MCF 10A (cell line): ENCODE measurements at places on chromosomes 2 and 18. TPM values are rescaled to one million over a fixed set of nuclear protein-coding genes. Genes with fewer than 3 reads are reported as not detected.

DNA sequence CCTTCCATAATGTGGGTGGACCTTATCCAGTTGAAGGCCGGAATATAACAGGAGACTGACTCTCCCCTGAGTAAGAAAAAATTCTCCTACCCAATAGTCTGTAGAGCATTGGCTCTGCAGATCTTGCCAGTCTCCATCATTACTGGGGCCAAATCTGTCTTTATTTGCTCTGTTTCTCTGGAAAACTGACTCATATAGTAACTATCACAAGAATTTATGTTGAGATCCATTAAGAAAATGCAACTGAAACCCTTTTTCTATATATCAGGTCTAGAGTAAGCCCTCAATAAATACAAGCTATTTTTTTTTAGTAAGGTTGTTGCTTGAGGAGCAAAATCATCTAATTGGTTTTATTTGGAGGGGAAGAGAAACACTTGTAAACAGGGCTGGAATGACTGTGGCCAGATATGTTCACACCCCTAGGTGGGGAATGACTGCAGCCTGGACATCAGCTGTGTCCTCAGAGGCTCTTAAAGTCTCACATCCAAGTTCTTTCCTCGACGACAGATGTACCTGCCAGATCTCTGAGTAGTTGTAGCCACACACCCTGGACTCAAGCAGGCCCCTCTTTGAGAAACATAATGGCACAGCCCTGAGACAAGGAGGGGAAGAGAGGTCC lies 339.7 kb downstream of the TNS1 start:
- DNase-seq, result no peak
- H3K4me3 ChIP-seq, result no peak overlapping the region
- H3K36me3 ChIP-seq, result no peaks in the 10 kb centered on the region
- H3K27me3 ChIP-seq, result peaks cover 24% of the 10 kb centered on the region
- H3K27ac ChIP-seq, result no peak overlapping the region

DNA sequence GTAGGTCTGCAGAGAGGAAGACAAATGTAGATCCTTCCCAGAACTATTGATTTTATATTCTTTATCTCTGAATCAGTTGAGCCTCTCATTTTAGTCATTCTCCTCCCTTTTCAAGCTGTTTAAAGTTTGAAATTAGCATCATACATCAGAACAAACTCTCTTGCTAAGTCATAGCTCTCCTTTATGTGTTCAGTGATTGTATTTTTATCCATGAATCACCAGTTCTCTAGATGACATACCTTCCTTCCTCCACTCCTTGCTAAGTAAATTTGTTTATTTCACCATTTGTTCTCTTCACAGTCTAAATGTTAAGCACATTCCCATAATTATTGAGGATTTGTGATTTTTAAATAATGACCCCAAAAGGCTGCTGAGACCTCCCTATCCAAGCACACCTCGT lies 63.5 kb upstream of the RAPGEF4 start:
- H3K4me1 ChIP-seq, result peaks cover 26% of the 10 kb centered on the region
- H3K27ac ChIP-seq, result peak overlapping the region; percentile 66
- H3K4me3 ChIP-seq, result no peak overlapping the region
- DNase-seq, result no peak
- no peaks in the 10 kb centered on the region for H3K27me3 ChIP-seq
- no peaks in the 10 kb centered on the region for H3K36me3 ChIP-seq

DNA sequence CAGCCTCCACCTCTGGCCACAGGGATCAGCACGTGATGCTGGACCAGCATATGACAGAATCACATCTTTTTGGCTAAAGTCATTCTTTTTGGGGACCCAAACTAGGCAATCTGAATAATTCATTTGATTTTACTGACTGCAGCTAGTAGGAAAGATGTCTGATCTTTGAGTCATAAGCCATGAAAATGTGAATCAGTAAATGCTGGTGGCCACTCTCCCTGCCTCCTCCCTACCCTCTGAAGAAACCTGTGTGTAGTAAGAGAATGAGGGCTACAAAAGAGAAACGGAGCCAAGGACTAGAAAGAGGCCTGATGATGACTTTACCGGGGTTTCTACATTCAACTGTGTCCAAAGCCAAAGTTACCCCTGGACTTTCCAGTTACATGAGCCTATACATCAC lies 10.1 kb upstream of the LRPPRC start:
- H3K27me3 ChIP-seq, result peaks cover 42% of the 10 kb centered on the region
- no peaks in the 10 kb centered on the region for H3K36me3 ChIP-seq
- no peaks in the 10 kb centered on the region for H3K4me1 ChIP-seq
- DNase-seq, result no peak
- no peak overlapping the region for H3K27ac ChIP-seq

DNA sequence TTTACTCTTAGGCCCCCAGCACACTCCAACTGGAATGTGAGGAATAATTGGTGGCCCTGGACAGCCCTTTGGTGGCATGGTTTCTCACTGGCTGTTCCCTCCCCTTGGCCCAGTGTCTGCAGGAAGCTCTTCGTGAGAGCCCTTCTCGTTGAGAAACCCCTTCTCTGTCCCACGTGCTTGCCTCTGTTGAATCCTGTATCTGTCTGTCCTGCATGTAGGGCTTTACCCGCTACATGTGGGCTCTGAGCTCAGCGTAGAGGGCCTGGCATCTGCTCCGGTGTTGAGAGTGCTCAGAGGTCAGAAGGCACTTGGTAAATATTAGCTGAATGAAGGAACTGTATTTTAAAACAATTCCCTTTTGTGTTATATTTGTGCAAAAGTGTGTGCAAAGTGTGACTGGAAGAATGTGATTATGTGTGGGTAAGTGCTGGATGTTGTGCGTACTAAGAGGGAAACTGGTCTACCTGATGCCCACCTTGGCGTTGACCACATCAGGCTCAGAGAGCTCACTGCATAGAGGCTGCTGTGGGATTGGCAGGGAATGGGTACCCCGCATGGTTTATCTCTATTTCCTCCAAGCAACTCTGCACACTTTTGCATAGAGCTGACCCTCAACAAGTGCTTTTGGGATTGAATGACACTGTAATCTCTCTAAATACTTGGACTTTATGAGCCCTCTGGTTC lies 40.0 kb downstream of the RNF144A start:
- H3K27me3 ChIP-seq, result peaks cover 47% of the 10 kb centered on the region
- no peak overlapping the region for H3K27ac ChIP-seq
- H3K4me3 ChIP-seq, result no peak overlapping the region
- DNase-seq, result no peak
- no peaks in the 10 kb centered on the region for H3K4me1 ChIP-seq

GRCh38 chr2:18611604-18612003 lies 22.2 kb upstream of the NT5C1B start:
- H3K27ac ChIP-seq, result no peak overlapping the region
- no peaks in the 10 kb centered on the region for H3K4me1 ChIP-seq
- no peaks in the 10 kb centered on the region for H3K36me3 ChIP-seq
- no peaks in the 10 kb centered on the region for H3K27me3 ChIP-seq
- DNase-seq, result no peak
- no peak overlapping the region for H3K4me3 ChIP-seq

RBKS gene
- total RNA-seq, result 9.2 and 9.9 TPM in 2 replicates

- H3K36me3 ChIP-seq, result no peaks in the 10 kb centered on the region
- no peaks in the 10 kb centered on the region for H3K27me3 ChIP-seq
- no peak overlapping the region for H3K27ac ChIP-seq
Observed at GRCh38 chr2:95308426-95308990, 11.4 kb downstream of the KCNIP3 start.

DNA sequence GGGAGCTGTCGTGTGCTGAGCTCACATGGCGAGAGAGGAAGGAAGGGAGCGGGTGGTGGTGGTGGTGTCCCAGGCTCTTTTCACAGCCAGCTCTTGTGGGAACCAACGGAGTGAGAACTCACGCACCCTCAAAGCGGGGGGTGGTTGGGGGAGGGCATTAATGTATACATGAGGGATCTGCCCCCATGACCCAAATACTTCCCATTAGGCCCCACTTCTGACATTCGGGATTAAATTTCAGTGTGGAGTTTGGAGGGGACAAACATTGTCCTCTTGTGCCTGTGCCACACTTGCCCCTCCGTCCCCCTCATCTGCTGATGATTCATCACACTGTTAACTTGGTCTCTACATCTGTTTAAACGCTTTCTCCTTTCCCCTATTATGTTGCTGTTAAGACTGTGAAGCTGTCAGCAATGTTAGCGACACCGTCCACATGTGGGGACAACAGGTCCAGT lies 22.5 kb downstream of the INPP4A start:
- no peak overlapping the region for H3K27ac ChIP-seq
- H3K4me1 ChIP-seq, result peaks cover 12% of the 10 kb centered on the region
- H3K4me3 ChIP-seq, result no peak overlapping the region
- no peaks in the 10 kb centered on the region for H3K36me3 ChIP-seq
- no peak for DNase-seq

DNA sequence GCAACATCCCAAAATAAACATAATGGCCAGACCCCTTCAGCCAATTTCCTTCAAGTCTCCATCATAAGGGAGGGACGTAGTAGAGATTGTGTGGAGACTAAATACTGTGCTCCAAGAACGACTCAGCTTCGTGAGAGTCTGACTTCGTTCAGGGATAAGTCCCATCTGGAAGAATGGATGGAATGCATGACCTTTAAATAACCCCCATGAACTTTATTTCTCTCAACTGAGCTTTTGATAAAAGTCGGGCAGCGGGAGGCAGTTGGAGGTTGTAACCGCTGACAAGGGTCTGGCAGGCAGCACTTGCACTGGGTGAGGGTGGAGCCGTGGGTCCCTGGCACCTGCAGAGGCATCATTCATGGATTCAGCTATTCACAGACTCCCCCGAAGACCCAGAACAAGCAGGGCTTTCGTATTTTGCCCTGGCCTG lies 115.9 kb downstream of the ZFP36L2 start:
- DNase-seq, result no peak
- H3K4me3 ChIP-seq, result no peak overlapping the region
- H3K27me3 ChIP-seq, result no peaks in the 10 kb centered on the region
- H3K4me1 ChIP-seq, result peaks cover 37% of the 10 kb centered on the region
- H3K27ac ChIP-seq, result no peak overlapping the region

DNA sequence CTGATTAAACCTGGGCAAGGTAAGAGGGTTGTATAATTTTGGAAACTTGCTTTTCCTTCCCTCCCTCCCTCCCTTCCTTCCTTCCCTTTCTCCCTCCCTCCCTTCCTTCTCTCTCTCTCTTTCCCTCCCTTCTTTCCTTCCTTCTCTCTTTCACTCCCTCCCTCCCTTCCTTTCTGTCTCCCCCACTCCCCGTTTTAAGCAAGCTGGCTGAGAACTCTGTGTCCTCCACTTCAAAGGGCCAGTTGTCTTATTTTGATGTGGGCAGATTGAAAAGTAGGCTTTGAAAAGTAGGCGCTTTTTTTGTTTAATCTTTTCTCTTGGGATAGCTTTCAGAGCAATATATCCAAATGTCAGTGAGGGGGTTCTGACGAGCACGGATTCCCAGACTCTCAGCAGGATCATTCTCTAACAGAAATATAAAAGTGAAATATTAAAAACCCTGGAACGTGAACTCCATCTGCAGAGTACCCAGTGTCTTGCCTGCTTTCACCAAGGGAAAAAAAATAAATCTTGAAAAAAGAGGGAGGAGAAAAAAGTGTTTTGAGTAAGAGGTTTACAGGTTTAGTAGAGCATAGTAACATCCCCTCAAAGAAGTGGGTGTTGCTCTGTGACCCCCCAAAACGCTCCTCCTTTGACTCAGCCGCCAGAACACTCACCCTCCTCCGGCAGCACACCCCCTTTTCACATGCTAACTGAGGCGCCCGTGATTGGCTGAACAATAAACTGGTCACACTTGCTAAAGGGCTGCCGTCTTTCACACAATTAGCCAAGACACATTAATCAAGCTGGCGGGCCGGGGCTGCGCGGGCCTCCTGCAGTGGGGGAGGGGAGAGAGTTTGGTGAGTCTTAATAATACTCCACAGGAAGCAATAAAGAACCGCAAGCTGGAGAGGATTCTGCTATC lies 52.2 kb downstream of the CDK15 start:
- no peaks in the 10 kb centered on the region for H3K36me3 ChIP-seq
- H3K27me3 ChIP-seq, result no peaks in the 10 kb centered on the region
- H3K4me1 ChIP-seq, result peaks cover 16% of the 10 kb centered on the region
- no peak overlapping the region for H3K27ac ChIP-seq
- no peak for DNase-seq

DNA sequence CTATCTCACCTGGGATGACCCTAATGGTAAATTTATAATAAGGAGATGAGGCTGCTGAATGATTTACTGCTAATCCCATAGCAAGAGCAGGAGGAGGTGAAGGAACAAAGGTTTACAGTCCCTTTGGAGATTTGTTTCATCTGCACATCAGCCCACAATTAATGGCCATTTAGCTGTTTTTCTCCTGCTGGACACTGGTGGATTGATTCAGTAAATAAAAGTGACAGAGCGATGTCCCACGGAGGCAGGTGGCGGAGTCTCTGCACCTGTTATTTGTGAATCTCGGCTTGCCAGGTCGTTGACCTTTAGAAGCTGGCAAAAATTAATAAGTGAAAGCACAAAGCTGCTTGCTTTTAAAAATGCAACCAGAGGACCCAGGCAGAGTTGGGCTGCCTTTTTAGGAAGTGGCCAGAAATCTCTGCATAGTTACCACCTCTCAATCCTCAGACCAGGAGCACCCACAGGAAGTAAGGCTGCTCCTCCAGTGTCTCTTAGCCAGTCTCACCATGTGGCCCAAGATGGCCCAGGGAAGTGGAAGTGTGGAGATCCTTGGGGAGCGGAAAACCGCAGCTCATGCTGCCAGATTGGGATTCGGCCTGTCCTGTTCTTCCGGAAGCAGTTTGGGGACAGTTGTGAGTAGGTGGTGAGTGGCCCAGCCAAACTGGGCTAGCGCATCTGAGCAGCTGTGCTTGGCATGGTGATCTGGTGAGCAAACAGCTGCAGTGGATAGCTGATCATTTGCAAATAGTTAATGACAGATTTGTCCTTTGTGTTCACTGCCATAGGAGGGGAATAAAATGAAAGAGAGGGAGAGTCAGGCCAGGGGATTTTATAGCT lies 1005.7 kb upstream of the PIK3C3 start:
- DNase-seq, result no peak
- H3K4me1 ChIP-seq, result peaks cover 5% of the 10 kb centered on the region
- H3K27me3 ChIP-seq, result no peaks in the 10 kb centered on the region
- no peak overlapping the region for H3K27ac ChIP-seq
- no peaks in the 10 kb centered on the region for H3K36me3 ChIP-seq
- no peak overlapping the region for H3K4me3 ChIP-seq

ALPP gene
- total RNA-seq, result 0.35 and 0.64 TPM in 2 replicates

DNA sequence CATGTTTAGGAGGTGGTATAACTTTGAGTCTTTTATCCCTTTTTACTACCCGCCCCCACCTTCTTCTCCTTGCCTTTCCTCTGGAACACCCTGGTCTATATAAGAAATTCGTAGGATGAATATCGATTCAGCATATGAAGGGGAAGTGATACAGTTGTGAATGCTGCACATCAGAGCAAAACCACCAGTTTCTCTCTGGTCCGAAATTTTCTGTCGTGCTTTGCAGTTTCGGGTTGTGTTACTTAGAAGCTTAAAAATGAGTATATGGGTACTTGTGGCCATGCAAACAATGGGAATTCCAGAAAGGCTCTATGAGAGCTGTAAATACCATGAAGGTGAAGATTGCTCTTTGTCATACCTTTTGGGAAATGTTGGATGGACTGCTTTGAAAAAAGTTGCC lies 60.6 kb downstream of the DAW1 start:
- no peaks in the 10 kb centered on the region for H3K27me3 ChIP-seq
- H3K4me1 ChIP-seq, result no peaks in the 10 kb centered on the region
- H3K27ac ChIP-seq, result no peak overlapping the region
- H3K4me3 ChIP-seq, result no peak overlapping the region
- no peak for DNase-seq

- H3K4me3 ChIP-seq, result no peak overlapping the region
- no peaks in the 10 kb centered on the region for H3K4me1 ChIP-seq
- peaks cover 16% of the 10 kb centered on the region for H3K27me3 ChIP-seq
- H3K36me3 ChIP-seq, result no peaks in the 10 kb centered on the region
Observed at GRCh38 chr2:48771241-48772014, 15.9 kb upstream of the LHCGR start.

LRP1B gene
- not detected in 2 replicates for total RNA-seq
